Fibroblast of lung (primary cell): ENCODE measurements at places on chromosomes 12 and 14.

GRCh38 chr14:76754586-76754985, 6.7 kb upstream of the VASH1 start:
- no peak for DNase-seq

DNA sequence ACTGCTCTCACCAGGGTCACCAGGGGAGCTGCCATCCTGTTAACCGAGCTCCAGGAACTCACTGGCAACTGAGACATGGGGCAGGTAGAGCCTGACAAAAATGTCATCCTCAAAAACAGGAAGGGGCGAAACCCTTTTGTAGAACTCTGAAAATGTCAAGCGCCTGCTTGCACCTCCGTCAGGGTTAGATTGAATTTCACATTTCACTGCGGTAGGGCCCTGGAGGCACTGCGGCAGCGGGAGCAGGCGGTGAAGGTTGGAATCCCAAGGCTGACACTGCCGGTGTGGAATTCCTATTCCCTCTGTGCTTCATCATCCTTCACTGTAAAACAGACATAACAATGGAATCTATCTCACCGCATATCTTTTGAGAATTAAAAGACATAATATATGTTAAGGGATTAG, 142.8 kb upstream of the TMCC3 start:
- peak; percentile 4 for DNase-seq

DNA sequence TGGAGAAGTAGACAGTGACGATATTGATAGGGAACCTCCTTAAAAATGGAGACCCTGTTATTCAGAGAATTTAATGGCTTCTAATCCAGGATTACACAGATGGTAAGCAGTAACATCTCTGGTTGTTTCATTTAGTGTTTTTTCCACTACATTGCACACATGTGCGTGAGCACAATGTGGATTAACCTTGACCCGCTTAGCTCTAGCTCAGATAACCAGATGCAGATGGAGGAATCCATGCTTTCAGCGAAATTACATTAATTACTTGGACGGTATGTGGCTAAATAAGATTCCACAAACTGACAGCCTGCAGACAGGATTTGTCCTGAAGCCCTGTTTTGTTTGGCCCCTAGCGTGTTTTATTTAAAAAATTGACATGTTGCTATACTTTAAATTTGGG, 378.4 kb downstream of the CCDC91 start:
- no peak for DNase-seq

GRCh38 chr14:50784683-50785456, 46.1 kb downstream of the NIN start:
- no peak for DNase-seq

DNA sequence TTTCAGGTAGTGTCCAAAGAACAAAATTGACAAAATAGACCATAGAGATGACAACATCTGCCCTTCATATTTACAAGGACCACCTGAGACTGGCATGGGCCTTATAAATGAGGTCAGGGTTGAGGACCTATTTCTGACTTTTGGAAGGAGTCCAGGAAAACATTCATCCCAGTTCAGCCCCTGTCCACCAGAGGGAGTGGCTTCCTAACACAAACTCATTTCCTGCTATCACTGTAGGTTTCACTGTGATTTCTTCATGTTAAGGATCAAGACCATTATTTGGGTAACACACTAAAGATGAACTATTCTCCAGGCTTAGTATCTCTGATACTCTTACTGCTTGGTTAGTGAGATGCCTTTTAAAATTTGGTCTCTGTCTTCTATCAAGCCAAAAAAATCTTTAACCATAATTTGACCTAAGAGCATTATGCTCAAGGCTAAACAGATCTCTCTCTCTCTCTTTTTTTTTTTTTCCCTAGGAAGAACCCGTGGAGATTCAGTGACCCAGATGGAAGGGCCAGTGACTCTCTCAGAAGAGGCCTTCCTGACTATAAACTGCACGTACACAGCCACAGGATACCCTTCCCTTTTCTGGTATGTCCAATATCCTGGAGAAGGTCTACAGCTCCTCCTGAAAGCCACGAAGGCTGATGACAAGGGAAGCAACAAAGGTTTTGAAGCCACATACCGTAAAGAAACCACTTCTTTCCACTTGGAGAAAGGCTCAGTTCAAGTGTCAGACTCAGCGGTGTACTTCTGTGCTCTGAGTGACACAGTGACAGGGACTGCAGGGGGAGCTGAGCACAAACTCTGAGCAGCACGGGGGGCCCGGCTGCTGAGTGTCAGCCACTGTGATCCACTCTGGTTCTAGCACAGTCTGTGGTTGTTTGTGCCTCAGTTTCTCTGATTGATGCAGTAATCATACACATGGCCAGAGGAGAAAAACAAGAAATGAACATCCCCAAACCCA, 267.6 kb upstream of the OR4E1 start:
- peak; percentile 9 for DNase-seq

DNA sequence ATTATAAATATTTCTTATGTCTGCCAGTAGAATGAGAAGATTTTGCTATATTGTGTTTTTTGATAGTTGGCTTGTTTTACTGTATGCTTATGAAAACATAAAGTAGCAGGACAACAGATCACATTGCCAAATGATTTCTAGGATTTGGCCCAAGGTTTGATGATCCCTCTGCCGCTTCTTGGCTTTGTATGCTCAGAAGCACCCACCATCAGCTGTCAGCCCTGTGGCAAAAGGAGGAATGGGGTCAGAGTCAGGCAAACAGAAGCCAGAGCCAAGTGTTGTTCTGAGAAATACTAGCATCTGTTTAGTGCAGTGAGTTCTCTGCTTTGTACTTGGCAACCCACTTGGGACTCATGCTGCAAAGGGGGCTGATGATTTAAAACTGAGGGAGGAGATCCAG, 152.2 kb downstream of the PDE3A start:
- DNase-seq = no peak

- DNase-seq = peak; percentile 46
These were observed 12.5 kb upstream of the ANAPC5 start for GRCh38 chr12:121364683-121365121.

DNA sequence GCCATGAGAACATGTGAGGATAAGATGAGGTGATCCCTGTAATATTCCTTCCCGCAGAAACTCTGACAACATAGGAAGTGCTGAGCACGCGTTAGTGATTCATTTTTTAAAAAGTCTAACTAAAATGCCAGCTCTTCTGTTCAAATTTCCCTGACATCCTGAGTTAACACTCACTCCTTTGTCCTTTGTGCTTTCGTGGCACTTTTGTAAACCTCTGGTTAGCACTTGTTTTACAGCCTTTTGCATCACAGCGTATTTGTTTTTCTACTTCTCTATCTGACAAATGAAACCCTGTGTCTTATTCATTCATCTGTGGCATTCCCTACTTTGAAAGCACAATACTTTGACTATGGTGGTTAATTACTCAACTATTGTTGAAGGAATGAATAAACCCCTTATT, 313.6 kb downstream of the NUAK1 start:
- peak; percentile 65 for DNase-seq

GRCh38 chr12:14313379-14314138, 51.9 kb upstream of the ATF7IP start:
- DNase-seq = no peak

DNA sequence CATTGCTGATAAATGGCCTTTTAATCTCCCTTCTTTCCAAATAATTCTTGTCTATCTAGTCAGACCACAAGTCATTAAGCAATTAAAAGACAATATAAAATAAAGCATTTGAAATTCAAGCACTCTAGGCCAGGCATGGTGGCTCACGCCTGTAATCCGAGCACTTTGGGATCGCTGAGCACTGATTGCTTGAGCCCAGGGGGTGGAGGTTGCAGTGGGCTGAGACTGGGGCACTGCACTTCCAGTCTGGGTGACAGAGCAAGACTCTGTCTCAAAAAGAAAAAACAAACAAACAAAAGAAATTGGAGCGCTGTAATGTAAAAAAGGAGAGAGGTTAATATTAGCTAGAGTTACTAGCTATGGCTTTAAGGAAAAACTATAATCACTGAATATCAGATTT, 30.5 kb upstream of the CSRP2 start:
- DNase-seq = no peak

- peak; percentile 39 for DNase-seq
These were observed 80.8 kb downstream of the GALNT9 start for GRCh38 chr12:132248453-132249167.

DNA sequence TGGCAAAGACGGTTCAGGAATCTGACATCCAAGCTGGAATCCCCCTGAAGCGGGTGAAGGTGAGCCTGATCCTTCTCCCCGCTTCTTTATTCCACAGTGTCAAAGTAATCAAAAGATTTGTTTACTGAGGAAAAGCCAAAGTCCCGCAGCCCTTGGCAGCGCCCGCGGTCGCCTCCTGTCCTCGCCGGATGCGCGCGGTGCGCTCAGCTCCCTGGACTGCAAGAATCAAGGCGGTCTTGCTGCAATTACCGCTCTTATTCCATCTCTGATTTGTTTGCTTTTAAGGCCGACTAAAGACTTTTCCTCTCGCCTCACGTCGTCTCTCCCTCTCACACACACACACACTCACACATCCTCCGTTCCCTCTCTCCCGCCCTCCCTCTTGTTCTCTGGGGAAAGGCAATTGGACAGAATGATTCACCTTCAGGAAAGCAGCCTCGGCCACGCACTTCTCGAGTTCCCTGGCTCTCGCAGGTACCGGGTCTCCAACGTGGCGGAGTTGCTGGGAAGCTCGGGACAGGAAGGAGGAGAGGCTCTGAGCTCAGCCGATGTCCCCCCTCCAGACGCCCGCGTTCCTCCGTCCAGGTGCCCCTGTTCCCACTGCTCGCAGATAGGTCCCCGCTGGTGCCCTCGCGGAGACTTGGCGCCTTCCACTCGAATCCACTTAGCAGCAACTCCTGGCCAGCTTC, 68.6 kb upstream of the USP15 start:
- peak; percentile 43 for DNase-seq

- DNase-seq = no peak
These were observed 7.5 kb downstream of the SDS start for GRCh38 chr12:113396200-113396599.

GRCh38 chr14:49637534-49638078, 2.6 kb upstream of the DNAAF2 start:
- no peak for DNase-seq

- DNase-seq = no peak
These were observed 36.3 kb downstream of the NELL2 start for GRCh38 chr12:44839785-44840184.

DNA sequence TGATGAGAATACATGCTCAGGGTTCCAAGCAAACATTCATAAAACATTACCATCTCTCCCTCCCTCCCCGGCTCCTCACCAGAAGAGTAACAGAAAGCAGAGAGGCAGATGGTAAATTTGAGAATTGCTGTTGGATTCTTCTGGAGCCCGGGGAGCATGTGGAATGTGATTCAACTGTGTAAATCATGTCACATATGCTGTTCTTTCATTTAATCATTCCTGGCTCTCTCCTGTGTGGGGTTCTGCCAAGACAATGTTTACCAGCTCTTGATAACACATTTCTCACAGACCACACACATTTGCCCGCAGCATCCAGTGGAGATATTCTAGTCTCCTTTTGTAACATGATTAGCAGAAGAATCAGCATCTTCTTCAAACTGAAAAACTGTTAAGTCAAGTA, 23.4 kb upstream of the NR2C1 start:
- DNase-seq = no peak

GRCh38 chr12:40216516-40217288, 8.1 kb upstream of the LRRK2 start:
- DNase-seq = no peak

DNA sequence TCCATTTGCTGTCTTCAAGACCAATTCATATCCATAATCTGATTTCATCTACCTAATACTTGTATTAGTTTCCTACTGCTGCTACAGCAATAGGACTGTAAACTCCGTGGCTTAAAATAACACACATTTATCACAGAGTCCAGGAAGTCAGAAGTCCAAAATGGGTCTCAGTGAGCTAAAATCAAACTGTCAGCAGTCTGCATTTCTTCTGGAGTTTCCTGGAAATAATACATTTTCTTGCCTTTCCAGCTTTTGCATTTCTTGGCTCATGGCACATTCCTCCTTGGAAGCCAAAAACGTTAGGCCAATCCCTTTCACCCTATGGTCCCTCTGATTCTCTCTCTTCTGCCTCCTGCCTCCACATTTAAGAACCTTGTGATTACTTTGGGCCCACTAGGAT, 239.8 kb downstream of the PRKD1 start:
- no peak for DNase-seq

- DNase-seq = peak; percentile 32
These were observed at the start of gene RNU6-7 for GRCh38 chr14:32201816-32202490. Gene RNU6-7, plus strand, starts transcription at chr14:32202045.

DNA sequence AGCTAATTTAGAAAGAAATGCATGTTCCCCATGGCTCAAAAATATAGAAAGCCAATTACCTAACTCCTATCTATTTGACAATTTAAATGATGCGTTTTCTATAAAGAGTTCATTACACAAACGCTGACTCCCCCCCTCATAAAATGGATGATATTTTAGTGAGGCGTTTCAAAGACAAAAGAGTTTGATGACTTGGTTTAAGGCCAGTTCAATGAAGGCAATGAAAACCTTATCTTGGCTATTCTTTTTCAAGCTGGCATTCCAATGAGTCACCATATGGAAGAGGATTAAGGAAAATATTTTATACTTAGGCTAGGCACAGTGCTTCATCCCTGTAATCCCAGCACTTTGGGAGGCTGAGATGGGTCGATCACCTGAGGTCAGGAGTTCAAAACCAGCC, 62.7 kb downstream of the HMGA2 start:
- peak; percentile 66 for DNase-seq

DNA sequence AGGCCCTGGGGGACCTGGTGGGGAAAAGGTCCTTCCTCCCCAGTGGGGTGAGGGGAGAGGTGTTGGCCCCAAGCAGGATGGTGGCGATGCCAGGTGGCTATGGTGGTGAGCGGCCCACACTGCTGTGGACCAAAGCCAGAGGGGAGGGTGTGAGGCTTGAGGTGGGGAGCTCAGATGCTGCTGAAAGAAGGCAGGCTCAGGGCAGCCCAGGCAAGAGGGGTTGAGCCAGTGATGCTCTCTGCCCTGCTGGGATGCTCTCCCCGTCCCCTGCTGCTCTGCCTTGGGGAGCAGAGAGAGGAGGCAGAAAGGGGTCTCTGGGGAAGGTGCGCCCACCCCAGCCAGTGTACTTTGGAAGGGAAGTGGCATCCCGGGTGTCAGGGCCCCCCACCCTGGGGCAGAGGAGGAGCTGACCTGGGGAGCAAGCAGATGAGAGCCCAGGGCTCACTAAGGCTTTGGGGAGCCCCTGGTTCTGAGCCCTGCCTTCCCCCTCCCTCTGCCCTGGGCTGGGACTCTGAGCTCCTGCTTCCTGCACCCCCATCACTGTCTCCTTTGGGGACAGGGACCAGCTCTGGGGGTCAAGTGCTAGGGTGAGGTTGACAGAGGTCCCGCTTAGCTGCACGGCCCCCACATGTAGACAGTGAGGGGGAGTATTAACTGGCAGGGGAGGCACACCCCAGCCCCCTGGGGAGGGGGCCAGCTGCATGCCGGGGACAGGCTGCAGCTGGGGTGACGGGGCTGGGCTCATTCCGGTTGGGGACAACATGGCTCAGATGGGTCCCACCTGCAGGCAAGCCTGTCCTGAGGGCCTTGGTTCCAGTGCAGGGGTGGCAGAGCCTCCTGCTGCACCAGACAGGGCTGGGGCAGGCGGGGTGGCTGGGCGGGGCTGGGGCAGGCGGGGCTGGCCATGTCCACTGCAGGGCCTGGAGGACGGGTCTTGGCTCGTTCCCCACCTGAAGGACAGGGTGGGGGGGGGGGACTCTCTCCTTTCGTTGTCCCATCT, 124.4 kb downstream of the KIF26A start:
- DNase-seq = no peak
